ENCODE measurements at places on chromosomes 2 and 18.

DNA sequence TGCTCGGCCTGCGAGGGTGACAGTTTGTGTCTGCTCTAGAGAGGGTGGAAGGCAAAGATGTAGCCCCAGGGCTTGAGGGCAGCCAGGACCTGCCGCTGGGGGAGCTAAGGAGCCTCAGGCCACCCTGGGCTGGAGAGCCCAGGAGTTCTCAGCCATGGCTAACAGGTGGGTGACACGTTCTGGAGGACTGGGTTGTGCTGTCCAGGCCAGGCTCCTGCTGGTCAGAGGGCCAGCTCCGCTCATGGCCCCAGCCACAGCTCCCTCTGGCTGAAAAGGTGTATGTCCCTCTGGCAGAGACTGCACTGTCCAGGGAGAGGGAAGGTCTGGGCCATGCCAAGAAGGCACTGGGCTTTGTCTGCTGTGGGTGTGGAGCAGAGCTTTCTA, 19.2 kb downstream of the TMEM185B start:
- DNase-seq = no peak

DNA sequence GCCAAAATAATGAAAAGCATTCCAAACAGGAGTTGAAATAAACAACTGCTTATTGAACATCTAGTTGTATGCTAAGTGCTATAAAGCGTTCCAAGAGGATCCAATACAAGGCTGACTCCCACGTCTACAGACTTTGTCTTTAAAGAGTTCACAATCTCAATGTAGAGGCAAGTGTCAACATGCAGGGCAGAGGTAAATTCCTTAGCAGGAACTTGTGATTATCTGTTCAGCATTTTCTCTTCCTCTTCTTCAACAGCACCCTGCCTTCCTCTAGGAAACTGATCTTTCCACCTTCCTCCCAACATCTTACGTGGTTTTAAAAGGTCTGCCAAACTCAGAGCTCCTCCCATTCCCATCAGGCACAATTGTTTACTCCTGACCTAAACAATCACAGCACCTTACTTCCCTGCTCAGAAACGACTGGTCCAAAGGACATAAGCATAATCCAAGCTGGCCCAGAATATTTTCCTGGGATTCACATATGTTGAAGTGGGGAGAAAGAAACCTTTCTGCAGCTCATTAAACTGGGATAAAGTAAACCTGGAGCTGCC, 83.9 kb downstream of the ITSN2 start:
- no peak for DNase-seq

GRCh38 chr18:52874774-52875173, 534.8 kb downstream of the DCC start:
- no peak for DNase-seq

DNA sequence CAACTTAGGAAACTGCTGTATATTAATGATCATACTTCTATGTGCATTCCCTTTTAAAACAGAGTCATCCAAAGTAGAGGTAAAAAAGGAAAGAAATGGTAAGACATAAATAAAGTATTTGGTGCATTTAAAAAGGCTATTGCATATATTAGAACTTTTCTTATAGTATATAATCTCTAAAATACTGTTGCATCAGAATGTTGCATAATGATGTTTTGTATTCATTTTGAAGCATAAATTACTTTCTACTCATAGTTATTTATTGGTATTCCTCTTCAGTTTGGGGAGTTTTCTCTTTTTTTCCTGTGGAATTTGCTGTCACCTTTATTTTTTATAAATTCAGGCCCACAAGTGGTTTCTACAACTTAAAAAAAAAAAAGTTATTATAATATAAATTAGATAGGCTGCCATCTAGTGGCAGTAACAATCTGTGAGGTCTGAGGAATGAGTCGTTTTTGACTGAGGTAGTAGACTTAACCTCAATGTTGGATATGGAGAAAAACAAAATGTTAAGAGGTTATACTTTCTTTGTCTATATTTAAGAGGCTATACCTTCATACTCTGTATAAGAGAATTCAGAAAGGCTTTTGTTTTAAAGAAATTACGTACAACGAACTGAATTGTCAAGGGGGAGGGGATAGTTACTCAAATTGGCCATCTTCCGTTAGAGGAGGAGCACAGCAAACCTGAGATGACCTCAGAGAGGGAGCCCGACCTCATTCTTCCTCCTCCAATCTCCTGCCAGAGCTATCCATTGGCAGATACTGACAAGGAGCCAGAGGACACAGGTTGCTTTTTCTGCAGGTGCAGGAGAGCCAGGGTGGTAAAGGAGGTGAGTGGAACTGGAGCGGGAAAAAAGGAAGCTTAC, 23.8 kb downstream of the ANKAR start:
- no peak for DNase-seq

DNA sequence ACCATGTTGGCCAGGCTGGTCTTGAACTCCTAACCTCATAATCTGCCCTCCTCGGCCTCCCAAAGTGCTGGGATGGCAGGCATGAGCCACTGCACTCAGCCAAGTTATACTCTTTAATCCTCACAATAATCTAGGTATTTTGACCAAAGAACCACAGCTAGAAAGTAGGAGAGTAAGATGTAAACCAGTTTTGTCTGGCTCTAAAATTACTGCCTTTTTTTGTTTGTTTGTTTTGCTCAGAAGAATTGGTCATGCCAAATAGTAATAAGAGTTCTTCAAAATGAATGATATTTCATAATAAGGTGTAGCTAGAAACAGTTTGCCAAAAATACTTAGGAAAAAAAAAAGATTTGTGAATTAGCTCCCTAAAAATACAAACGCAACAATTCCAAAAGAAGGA, 36.7 kb downstream of the SCN2A start:
- no peak for DNase-seq

DNA sequence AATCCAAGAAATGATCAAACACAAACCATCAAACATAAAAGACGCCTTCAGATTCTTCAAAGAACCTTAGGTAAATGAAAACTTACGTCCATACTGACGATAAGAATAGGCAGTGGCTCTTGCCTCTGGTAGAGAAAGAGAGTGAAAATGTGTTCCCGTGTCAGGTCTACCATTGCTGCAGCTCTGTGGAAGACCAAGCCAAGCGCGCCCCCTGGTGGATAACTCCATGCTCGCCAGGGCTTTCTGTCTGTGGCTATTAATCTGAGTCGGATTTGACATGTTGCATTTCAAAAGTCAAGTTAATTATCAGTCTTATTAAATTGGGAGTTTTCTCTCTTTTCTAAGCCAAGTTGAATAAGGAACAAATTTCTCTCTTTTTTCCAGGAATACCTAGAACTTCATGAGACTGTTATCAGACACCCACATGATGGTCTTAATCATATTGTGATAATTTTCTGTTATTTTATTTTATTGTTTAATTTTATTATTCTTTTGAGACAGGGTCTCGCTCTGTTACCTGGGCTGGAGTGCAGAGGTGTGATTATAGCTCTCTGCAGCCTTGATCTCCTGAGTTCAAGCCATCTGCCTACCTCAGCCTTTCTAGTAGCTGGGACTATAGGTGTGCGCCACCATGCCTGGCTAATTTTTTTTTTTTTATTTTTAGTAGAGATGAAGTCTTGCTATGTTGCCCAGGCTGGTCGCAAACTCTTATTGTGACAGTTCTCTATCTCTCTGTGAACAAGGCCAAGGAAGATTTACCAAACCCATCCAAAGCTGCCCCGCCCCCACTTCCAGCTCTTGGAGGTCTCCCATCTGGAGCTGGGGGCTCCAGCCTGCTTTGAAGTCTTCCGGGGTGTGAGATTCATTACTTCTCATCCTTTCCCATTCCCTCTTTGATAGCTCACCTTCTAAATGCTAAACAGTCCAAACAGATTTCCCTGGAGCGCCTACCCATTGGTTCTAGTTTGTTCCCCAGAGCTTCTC, 15.8 kb upstream of the ZAP70 start:
- DNase-seq = peak; percentile 94

- no peak for DNase-seq
These were observed 172.1 kb downstream of the NEDD4L start for GRCh38 chr18:58216071-58216481.

DNA sequence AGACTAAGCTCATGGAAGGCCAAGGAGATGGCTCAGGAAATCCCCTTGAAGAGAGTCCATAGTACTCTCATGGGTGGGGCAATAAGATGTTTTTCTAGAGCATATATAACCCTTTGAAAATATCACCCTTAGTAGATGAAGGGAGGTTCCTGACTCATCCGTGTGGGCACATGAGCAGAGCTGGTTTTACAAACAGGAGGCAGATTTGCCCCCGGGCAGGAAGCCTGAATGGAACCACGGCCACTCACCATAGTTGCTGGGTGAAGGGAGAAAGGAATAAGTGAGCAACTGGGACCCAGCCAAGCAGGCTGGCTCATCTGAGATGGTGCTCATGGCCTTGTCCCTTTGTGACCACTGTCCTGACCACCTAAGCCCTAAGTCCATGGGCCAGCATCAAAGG, 29.0 kb upstream of the MAPRE3 start:
- DNase-seq = no peak

- no peak for DNase-seq
These were observed 212.0 kb upstream of the NABP1 start for GRCh38 chr2:191465766-191466420.

DNA sequence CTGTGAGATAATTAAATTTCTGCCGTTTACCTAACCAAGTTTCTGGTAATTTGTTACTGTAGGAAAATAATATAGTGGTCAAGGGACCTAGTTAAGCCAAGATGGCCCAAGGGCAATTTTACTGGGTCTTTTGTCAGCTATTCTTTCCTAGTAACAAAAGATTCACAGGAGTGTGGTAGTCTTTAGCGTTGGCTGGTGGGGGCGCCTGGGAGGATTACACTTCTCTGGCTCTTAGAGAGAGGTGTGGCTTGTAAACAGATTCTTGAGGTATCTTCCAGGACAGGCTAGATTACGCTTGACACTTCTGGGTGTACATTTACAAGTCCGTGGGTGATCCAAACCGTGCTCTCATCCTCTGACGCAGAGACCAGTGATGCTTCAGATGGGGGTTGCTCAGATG, 3.3 kb upstream of the ACOXL start:
- no peak for DNase-seq

GRCh38 chr2:148021886-148022285, 995 bp downstream of the MBD5 start:
- no peak for DNase-seq

GRCh38 chr2:63763391-63763941, 78.2 kb upstream of the UGP2 start:
- DNase-seq = no peak

DNA sequence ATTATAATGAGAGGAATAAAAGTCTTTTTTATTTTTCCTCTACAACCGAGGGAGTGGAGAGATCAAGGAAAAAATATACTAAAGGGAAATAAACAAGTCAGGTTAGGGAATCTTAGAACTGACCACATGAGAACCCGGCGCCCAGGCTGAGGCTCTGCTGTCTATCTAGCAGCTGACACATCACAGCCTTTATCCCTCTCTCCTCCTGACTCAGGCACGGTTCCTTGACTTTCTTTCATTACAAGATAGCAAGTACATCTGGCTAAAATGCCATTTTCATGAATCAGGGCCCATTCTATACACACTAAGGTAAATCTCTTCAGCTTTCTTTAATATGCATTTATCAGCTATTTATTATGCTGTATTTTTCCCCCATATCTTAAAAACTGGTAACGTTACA, 296.0 kb downstream of the TMX3 start:
- DNase-seq = no peak

All from activated CD4-positive, CD25-positive, alpha-beta regulatory T cell treated with anti-CD3 and anti-CD28 coated beads, Interleukin-2, amount 50 U/mL, for 72 hours (primary cell).